WTC11 (cell line): ENCODE measurements at places on chromosomes 2 and 18. TPM values are rescaled to one million over a fixed set of nuclear protein-coding genes. Genes with fewer than 3 reads are reported as not detected.

GRCh38 chr2:186852508-186852907 lies 3.5 kb upstream of the ZSWIM2 start:
- H3K36me3 ChIP-seq: no peaks in the 10 kb centered on the region
- no peak overlapping the region for H3K27ac ChIP-seq
- peaks cover 14% of the 10 kb centered on the region for H3K27me3 ChIP-seq
- peaks cover 5% of the 10 kb centered on the region for H3K4me1 ChIP-seq
- DNase-seq: no peak
- no peak overlapping the region for H3K4me3 ChIP-seq

- no peak for DNase-seq
- peaks cover 6% of the 10 kb centered on the region for H3K4me1 ChIP-seq
- no peak overlapping the region for H3K27ac ChIP-seq
- peaks cover 32% of the 10 kb centered on the region for H3K36me3 ChIP-seq
These were observed 857.4 kb downstream of the TDRD15 start for GRCh38 chr2:21981127-21981526.

- no peaks in the 10 kb centered on the region for H3K36me3 ChIP-seq
- H3K4me3 ChIP-seq: no peak overlapping the region
- H3K27me3 ChIP-seq: peaks cover 3% of the 10 kb centered on the region
- H3K4me1 ChIP-seq: peaks cover 41% of the 10 kb centered on the region
- H3K27ac ChIP-seq: no peak overlapping the region
These were observed 154.2 kb upstream of the DLX2 start for GRCh38 chr2:172256886-172257285.

DNA sequence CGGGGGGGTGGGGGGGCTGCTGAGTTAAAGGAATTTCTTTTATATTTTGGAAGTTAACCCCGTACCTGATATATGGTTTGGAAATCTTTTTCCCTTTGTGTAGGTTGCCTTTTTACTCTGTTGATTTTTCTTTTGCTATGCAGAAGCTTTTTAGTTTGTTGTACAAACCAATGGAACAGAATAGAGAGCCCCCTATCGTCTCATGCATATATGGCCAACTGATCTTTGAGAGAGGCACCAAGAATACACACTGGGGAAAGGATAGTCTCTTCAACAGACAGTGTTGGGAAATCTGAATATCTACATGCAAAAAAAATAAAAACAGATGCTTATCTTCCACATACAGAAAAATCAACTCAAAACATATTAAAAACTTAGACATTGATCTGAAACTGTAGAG lies 647.8 kb upstream of the KLHL29 start:
- no peaks in the 10 kb centered on the region for H3K4me1 ChIP-seq
- H3K36me3 ChIP-seq: peaks cover 2% of the 10 kb centered on the region; the same call in 1 of the 2 replicates
- no peak overlapping the region for H3K27ac ChIP-seq
- H3K27me3 ChIP-seq: no peaks in the 10 kb centered on the region
- DNase-seq: no peak

DNA sequence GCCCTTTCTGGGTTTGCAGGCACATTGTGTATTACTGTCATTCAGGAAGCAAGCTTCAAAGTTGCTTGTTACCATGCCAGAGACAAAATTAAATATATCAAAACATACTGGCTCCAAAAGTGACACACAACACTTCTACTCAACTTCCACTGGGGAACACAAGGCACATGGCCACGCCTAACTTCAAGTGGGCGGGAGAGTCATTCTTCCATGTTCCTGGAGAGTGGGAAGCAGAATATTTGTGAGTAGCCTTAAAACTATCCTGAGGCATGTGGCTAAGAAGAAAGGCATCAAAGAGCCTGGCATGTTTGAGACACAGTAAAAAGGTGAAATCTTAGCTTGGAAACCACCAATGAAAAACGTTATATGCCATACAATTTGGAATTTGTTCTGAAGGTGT lies 90.5 kb upstream of the TACR1 start:
- H3K27me3 ChIP-seq: no peaks in the 10 kb centered on the region
- no peak overlapping the region for H3K4me3 ChIP-seq
- H3K36me3 ChIP-seq: no peaks in the 10 kb centered on the region
- H3K4me1 ChIP-seq: peaks cover 6% of the 10 kb centered on the region
- DNase-seq: no peak
- no peak overlapping the region for H3K27ac ChIP-seq

DNA sequence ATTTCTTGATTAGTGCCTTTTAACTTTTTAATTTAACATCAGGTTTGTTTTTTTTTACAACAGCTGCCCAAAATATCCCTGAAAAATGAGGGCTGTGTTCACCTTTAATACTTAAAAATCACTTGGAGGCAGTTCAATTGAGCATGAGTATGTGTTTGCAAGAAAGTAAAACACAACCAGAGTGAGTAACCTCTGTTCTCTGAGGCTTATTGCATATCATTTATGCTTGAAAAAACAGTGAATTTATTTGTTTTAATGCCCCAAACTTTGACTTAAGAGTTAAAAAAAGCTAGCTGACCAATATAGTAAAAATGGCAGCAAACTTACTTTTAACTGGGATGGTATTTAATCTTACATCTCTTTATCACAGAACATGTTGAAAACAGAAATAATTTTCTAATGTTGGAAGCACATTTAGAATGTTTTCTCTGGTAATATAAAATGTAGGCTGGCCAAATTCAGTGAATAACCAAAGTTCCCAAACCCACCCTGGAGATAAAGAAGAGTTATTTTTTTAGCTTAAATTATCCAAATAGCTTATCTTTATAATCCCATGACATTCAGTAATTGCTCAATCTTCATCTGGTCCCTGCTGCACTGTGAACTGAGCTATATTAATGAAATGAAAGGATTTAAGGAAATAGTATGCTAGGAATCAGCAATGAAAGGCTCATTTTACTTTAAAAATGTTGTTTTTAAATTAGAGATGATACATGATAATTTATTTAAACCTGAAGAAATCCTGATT lies 24.8 kb upstream of the EFEMP1 start:
- H3K27me3 ChIP-seq: no peaks in the 10 kb centered on the region
- no peak overlapping the region for H3K27ac ChIP-seq
- H3K4me3 ChIP-seq: no peak overlapping the region
- H3K36me3 ChIP-seq: no peaks in the 10 kb centered on the region

DNA sequence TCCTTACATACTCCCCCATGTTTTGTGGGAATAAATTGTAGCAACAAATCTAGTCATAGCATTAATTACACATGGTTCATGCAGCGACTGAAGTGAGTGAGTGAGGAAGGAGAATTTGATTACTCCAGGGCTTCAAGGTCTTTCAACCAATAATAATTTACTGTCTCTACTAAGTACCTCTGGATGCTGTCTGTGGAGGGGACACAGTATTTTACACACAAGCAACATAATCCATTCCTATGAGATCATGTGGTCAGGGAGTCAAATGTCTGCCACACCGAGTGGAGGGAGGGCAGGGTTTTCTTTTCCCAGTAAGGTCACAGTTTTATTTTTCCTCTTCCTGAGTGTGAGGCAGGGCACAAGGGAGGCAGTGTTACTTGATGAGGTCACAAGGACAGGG lies 334.7 kb upstream of the CELF4 start:
- DNase-seq: no peak
- no peaks in the 10 kb centered on the region for H3K27me3 ChIP-seq
- no peak overlapping the region for H3K4me3 ChIP-seq
- H3K4me1 ChIP-seq: peaks cover 9% of the 10 kb centered on the region

GRCh38 chr2:169964740-169965139 lies 137.5 kb downstream of the UBR3 start:
- no peaks in the 10 kb centered on the region for H3K4me1 ChIP-seq
- H3K36me3 ChIP-seq: 0 out of 2 replicates have a peak, but pooled peaks cover under 1% of the 10 kb centered on the region
- H3K27ac ChIP-seq: no peak overlapping the region
- H3K27me3 ChIP-seq: no peaks in the 10 kb centered on the region
- DNase-seq: no peak
- no peak overlapping the region for H3K4me3 ChIP-seq

DNA sequence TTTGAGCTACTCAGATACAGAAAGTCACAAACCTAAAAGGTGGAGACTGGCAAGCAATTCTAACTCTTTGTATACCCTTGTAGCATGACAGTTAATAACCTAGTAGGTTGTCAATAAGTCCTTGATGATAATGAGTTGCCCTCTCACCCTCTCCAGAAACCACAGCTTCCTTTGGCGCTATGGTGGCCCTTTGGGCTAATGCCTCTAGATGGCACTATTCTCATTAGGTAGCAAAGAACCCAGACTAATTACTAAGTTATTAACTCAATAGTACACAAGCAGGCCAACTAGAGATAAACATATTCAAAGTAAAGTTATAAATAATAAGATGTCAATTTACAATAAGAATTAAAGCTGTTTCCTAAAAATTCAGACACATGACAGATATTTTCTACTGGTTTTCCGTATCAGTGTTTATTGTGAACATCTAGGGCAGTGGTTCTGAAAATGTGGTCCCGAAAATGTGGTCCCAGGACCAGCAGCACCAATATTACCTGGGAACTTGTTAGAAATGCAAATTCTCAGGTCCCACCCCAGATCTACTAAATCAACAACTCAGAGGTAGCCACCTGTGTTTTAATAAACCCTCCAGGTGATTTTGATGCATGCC lies 41.1 kb downstream of the LDAH start:
- H3K27ac ChIP-seq: no peak overlapping the region
- peak; percentile 36 for DNase-seq
- H3K4me1 ChIP-seq: no peaks in the 10 kb centered on the region
- H3K36me3 ChIP-seq: no peaks in the 10 kb centered on the region
- no peak overlapping the region for H3K4me3 ChIP-seq
- no peaks in the 10 kb centered on the region for H3K27me3 ChIP-seq

DNA sequence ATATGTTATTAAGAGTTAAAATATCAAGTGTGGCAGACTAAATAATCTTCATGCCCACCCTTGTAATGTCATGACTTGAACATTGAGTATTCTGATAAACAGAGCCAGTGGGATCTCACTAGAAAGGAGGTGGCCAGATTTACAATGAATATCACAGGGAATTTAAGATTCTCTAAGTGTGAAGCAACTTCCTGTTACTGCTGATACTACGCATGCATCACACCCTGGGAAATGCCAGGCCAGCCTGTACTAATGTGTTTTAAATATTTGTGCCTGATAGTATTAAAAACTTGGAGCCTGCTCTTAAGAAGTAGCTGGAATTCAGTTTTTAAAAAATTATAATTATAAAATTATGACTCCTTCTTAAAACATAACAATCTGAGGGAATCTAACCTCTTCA lies 148.3 kb downstream of the LAMA3 start:
- no peaks in the 10 kb centered on the region for H3K4me1 ChIP-seq
- H3K4me3 ChIP-seq: no peak overlapping the region
- no peaks in the 10 kb centered on the region for H3K27me3 ChIP-seq

GRCh38 chr2:12044857-12045256 lies 298.4 kb downstream of the LPIN1 start:
- H3K4me3 ChIP-seq: no peak overlapping the region
- H3K27ac ChIP-seq: no peak overlapping the region
- no peaks in the 10 kb centered on the region for H3K36me3 ChIP-seq
- no peaks in the 10 kb centered on the region for H3K27me3 ChIP-seq

DNA sequence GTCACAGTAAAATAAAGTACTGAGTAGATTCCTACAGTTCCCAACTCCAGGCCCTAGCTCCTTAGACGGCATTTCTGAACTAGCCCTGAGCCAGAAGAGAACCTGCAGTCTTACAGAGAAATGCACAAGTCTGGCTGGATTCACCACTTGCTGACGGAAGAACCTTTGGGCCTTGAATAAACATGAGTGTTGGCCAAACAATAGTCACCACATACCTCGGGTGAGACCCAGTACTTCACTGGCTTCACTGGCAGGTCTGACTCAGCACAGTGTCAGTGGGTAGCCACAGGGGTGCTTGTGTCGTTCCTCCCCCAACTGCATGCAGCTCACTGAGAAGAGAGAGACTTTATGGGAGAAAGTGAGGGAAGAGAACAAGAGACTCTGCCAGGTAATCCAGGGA lies 88.9 kb downstream of the TMEM185B start:
- H3K36me3 ChIP-seq: peaks cover 25% of the 10 kb centered on the region
- peaks cover 6% of the 10 kb centered on the region for H3K4me1 ChIP-seq
- H3K27ac ChIP-seq: no peak overlapping the region
- H3K4me3 ChIP-seq: no peak overlapping the region

DNA sequence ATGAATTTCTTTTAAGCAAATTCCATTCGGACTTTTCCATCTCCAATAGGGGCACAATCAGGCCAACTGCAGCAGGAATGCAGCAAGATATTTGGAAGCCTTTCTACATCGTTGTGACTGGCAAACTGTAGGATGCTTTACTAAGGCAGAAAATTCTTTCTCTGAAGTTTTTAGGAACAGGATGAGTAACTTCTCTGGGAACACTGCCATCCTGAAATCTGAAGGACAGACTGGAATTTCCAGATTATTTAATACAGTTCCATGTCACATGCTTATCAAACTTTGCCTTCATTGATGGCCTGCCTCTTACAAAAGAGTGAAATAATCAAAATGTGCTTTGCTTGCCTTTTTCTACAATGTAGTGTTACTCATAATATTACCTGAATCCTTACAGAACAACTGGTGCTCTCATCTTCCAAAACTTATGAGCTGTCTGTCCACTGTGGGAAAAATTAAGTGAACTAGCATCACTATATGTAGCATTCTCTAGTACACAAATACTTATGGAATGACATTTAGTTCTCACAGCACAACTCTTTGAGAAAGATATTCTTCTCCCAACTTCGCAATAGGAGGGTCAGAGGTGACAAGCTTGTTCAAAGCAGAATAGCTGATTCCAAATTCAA lies 32.0 kb upstream of the MAP2 start:
- H3K4me1 ChIP-seq: no peaks in the 10 kb centered on the region
- H3K27ac ChIP-seq: no peak overlapping the region
- no peaks in the 10 kb centered on the region for H3K27me3 ChIP-seq
- H3K4me3 ChIP-seq: no peak overlapping the region
- H3K36me3 ChIP-seq: no peaks in the 10 kb centered on the region

- H3K27ac ChIP-seq: no peak overlapping the region
- H3K27me3 ChIP-seq: no peaks in the 10 kb centered on the region
These were observed 113.7 kb downstream of the SPOPL start for GRCh38 chr2:138615257-138615656.

DNA sequence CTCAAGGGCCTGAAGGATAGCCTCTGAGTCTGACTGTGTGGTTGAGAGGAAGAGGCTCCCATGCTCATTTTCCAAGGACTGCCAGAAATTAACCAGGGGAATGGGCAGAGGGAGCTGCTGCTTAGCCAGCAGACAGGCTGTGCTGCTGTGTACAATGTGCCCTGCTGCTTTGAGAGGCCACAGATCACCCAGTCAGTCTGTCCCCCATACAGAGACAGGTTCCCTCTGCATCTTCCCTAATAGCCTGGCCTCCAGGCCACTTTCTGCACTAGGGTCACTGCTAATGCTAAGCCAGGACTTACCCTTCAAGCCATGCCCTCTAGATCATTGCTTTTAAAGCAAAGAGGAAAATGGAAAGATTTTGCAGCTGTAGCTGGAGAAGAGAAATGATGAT lies 341.1 kb downstream of the CYRIA start:
- no peak overlapping the region for H3K4me3 ChIP-seq
- DNase-seq: no peak
- H3K4me1 ChIP-seq: peaks cover 35% of the 10 kb centered on the region
- no peaks in the 10 kb centered on the region for H3K36me3 ChIP-seq

- no peaks in the 10 kb centered on the region for H3K27me3 ChIP-seq
- no peak overlapping the region for H3K27ac ChIP-seq
- no peak for DNase-seq
- H3K4me3 ChIP-seq: no peak overlapping the region
These were observed 7.9 kb upstream of the SDC1 start for GRCh38 chr2:20232837-20233207.

LRRTM4 gene
- total RNA-seq: 8.5 to 10.2 TPM (median 9.4 TPM) in 3 replicates

COL5A2 gene
- 16.0 to 18.4 TPM (median 17.2 TPM) in 3 replicates for total RNA-seq

ATP6V1C2 gene
- 0.42 to 1.9 TPM (median 1.2 TPM) in 3 replicates for total RNA-seq

SLC23A3 gene
- total RNA-seq: 0.41 to 0.59 TPM (median 0.55 TPM) in 3 replicates

GPR45 gene
- 0.21 TPM in 1 of 3 replicates, not detected in the others for total RNA-seq

CYTIP gene
- total RNA-seq: 0.66 to 1.2 TPM (median 0.89 TPM) in 3 replicates

CFC1 gene
- total RNA-seq: not detected in 3 replicates

SPP2 gene
- not detected in 3 replicates for total RNA-seq

MYL1 gene
- total RNA-seq: not detected in 3 replicates

HOXD4 gene
- not detected in 3 replicates for total RNA-seq

C1D gene
- 19.3 to 21.0 TPM (median 19.4 TPM) in 3 replicates for total RNA-seq

PNPT1 gene
- total RNA-seq: 36.7 to 44.9 TPM (median 37.0 TPM) in 3 replicates
